ENCODE measurements at places on chromosomes 1 and 21.

GRCh38 chr1:43503534-43503933, 27.1 kb upstream of the PTPRF start:
- no peak for DNase-seq

- DNase-seq: no peak
Measured at GRCh38 chr21:14766241-14766640, 220.1 kb upstream of the SAMSN1 start.

GRCh38 chr1:70048336-70049094, 156.9 kb downstream of the LRRC40 start:
- DNase-seq: no peak

DNA sequence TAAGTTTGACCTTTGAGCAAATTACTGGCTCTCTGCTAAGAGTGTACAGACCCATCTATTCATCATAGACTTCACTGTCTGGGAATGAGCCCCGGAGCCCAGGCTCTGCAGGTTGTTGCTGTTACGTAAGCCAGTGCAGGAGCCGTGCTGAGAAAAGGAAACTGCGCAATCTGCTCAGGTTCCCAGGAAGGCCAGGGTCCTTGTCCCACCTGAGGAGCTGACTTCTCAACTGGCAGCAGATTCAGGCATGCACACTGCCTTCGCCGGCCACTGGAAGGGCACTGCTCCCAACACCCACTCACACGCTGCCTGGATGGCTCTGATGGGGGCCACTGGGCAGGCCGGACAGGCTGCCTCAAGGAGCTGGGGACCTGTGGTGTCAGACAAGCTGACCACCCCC, 19.5 kb downstream of the RCAN1 start:
- no peak for DNase-seq

- no peak for DNase-seq
Measured at GRCh38 chr1:65255656-65256050, 53.7 kb upstream of the DNAJC6 start.

GRCh38 chr1:111571987-111572386, 47.6 kb upstream of the RAP1A start:
- no peak for DNase-seq

DNA sequence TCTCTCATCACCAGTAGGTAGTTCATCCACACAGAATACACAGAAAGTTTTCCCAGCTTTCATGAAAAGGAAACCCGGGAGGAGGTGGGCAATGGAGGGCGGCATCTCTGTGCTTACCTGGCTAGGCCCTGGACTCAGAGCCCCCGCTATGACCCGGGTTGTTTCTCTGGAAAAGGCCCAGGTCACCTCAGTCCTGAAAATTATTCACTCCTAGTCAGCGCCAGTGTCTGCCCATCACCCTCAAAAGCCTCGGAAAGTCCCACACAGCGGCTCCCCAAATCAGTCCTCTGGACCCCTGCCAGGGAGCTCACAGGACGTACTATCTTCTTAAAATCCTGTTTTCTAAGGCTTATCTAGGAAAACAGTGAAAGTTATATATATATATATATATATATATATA, 51.2 kb downstream of the TCP10L start:
- no peak for DNase-seq

- DNase-seq: no peak
Measured at GRCh38 chr1:21633992-21634805, 35.0 kb downstream of the RAP1GAP start.

DNA sequence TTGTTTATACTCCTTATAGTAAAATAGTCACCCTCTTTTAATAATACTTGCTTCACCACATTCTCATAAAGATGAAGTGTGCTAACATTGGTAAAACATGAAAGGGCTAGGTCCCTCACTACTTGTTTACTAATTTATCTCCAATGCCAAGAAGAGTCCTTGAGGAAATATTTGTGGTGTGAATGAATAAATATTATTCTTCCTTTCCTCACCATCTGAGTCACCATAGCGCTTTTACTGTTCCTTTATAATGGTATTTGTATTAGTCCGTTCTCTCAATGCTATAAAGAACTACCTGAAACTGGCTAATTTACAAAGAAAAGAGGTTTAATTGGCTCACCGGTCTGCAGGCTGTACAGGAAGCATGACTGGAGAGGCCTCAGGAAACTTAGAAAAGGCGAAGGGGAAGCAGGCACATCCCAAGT, 222.8 kb upstream of the ZRANB2 start:
- no peak for DNase-seq

GRCh38 chr1:155776414-155776813, 80.6 kb downstream of the GON4L start:
- no peak for DNase-seq

DNA sequence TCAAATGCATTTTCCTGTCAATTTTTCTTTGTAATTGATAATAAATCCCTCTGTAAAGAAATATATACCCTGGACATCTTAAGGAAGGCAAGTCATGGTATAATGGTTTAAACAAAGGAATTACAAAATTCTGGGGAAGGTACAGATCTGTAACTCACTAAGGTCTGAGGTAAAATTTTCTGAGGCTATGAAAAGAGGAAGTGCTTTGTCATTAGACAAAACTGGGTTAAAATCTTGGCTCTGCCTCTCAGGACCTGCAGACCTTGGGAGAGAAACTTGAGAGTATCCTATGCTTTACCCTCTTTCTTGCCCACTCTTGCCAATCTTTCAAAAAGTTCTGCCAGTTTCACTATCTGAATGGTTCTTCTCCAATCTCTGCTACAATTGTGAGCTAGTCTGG, 26.8 kb upstream of the BEND5 start:
- no peak for DNase-seq

GRCh38 chr1:169739980-169740379, 6.1 kb upstream of the SELE start:
- DNase-seq: no peak

GRCh38 chr1:36739703-36740289, 257.1 kb upstream of the CSF3R start:
- no peak for DNase-seq

DNA sequence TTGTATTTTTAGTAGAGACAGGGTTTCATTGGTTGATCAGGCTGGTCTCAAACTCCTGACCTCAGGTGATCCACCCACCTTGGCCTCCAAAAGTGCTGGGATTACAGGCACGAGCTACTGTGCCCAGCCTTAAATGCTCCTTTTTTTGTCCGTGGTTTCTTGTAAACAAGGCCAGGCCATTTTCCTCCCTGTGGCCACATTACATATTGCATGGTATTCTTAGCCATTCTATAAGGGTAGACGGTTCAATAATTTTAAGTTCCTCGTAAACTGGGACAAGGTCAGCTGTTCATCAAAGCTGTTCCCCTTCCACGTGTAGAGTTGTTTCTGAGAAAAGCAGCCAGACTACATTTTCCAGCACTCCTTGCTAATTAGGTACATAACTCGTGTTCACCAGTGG, 10.3 kb upstream of the LUZP1 start:
- no peak for DNase-seq

- DNase-seq: no peak
Measured at GRCh38 chr21:46122758-46123683, 25.1 kb downstream of the COL6A2 start.

- DNase-seq: no peak
Measured at GRCh38 chr1:201760516-201760915, 68.4 kb upstream of the IPO9 start.

DNA sequence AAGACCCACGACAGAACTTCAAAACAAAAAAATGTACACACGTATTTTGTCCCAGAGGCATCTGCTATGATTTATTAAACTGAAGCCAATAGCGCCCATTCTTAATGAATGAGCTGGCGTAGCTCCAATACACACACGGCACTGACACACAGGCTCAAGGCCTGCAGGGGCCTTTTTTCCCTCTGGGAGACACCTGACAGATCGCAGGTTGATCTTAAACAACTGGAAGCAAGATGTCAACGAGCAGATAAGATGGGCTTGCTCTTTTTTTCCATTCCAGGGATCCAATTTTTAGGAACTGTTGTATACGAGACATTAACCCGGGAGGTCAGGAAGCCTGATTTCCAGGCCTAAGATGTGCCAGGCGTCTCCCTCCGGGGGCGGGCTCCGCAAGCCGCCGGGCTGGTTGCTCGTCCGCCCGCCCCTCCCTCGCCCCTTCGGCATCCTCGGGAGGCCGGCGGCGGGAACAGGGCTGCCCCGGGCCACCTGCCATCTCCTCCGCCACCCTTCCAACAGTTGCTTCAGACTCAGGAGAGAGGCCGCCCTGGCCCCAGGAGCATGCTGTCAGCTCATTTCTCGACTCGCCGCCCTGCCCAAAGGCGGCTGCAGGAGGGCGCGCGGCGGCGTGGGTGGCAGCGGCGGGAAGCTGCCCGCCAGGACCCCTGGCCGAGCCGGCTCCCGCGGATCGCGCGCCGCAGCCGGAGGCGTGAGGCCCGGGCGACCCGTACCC, 735 bp downstream of the TTC13 start:
- DNase-seq: no peak

DNA sequence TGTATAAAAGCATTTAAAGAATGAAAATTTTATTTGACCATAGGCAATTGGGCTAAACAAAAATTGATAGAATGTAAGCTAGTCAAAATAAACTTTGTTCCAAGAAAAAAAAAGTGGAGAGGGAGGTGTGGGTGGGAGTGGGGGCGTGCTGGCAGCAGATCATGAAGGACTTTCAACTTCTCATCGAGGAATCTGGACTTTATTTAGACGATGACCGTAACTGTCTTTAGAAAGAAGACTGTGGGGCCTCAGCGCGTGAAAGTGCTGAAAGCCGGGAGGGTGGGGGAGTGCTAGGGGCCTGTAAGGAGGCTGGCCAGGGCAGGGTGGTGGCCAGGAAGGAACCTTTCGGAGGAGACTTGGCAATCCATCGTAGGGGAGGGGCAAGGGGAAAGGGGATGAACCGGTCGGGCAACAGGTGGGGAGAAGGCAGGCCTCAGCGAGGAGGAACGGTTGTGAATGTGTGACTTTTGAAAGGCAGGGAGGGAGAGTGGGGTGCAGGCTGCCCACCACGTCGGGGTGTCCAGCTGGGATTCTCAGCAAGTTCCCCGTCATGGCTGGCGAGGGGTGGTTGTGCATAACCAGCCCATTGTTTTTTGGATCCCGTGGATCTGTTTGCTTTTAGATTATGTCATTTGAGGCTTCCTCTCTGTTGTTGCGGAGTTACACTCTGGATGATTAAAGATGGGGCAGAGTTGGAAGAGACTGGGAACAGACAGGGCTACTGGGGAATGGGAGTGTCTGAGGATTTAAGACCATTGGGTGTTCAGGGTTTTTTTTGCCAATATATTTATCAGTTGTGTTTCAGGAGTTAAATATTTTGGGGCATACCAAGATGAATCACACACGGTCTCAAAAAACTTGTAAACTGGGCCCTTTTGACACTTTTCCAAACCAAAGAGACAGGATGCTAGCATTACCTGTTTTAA, 35.5 kb downstream of the HUNK start:
- DNase-seq: no peak

GRCh38 chr1:236469466-236469865, 54.3 kb upstream of the LGALS8 start:
- no peak for DNase-seq

DNA sequence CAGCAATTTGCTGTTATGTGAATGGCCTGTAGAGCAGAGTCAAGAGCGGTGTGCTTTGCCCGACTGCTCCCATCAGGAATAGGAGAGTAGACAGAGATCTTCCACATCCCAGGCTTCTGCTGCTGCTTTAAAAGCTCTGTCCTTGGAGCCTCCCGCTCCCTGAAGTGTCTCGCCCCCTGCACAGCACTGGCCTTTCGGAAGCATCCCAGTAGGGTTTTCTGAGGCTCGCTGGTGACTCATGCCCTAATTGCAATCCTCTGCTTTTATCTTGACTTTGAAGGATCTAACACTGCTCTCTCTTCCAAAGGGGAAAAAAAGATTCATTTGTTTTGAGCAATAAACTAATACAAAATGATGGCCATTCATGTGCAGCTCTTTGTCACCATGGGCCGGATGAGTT, 13.3 kb upstream of the CD101 start:
- DNase-seq: no peak

DNA sequence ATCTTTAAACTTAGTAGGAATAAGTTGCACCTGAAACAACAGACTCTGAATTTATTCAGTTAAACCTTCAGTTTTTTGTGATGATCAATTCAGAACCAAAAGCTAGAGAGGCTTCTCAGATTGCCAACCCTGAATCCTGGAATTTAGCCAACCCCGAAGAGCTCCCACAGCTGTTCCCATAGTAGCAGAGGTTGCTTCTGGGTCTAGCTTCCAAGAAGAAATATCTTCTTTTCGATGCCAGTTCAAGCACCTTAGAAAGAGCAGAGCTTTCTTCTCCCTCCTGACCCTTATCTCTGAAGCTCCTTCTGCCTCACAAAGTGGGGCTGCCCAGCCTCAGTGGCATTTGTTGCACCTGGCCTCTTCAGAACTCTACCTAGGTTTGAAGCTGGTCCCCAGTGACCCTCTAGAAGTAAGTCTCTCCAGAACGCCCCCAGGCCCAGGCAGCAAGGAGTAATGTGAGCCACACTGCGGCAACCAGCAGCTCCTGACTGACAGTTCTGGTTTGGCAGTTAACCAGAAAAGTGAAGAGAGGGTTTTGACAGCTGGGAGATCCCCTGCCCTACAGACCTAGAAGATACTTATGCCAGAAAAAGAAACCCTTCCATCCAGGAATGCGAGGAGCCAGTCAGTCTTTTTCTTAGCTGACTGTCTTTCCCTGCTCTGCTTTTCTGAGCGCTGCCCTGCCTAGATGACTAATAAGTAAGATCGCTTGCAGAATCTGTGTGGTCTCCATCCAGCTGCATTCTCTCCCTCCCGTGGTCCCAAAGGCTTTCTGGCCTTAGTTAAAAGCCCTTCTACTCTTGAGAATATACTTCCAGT, 165.9 kb downstream of the ADGRL4 start:
- DNase-seq: no peak

- DNase-seq: no peak
Measured at GRCh38 chr1:116316373-116316772, 56.7 kb upstream of the ATP1A1 start.

GRCh38 chr1:156677616-156678596, 699 bp upstream of the NES start:
- DNase-seq: no peak

GRCh38 chr1:237390823-237391222, 348.8 kb downstream of the RYR2 start:
- no peak for DNase-seq
